GM23338 (cell line): ENCODE measurements at places on chromosomes 11 and 22. TPM values are rescaled to one million over a fixed set of nuclear protein-coding genes. Genes with fewer than 3 reads are reported as not detected.
A peak's percentile ranks its signal among the peaks of the same experiment; 100 is the strongest.

GRCh38 chr11:109996060-109996459 is 97.1 kb upstream of the ZC3H12C start:
- H3K27me3 ChIP-seq = no peaks in the 10 kb centered on the region
- no peak for DNase-seq
- H3K4me1 ChIP-seq = no peaks in the 10 kb centered on the region
- H3K27ac ChIP-seq = no peak overlapping the region
- no peaks in the 10 kb centered on the region for H3K36me3 ChIP-seq
- H3K4me3 ChIP-seq = no peak overlapping the region

GRCh38 chr11:67120881-67121710 is 2.0 kb downstream of the KDM2A start:
- peak overlapping the region; percentile 82 for H3K4me3 ChIP-seq
- H3K36me3 ChIP-seq = 0 out of 2 replicates have a peak, but pooled peaks cover 4% of the 10 kb centered on the region
- H3K27ac ChIP-seq = peak overlapping the region; percentile 22; the same call in 1 of the 2 replicates
- H3K27me3 ChIP-seq = peaks cover 10% of the 10 kb centered on the region
- DNase-seq = no peak
- H3K4me1 ChIP-seq = peaks cover 20% of the 10 kb centered on the region

DNA sequence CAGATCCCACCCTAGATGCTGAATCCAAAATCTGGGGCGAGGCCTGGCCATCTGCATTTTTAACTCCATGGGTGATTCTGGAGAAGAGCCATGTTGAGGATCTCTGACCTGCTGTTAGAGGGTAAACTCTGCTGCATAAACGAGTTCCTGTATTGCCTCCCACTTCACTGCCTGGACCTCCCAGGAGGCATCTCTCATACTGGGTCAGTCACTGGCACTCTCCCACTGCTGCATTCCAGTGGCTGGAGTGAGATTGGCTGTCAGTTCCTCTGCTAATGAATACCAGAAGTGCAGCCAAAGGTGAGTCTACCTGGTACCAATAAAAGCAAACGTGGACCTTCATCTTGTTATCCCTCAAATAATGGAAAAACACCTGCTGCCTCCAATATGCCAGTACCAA is 10.3 kb downstream of the POLDIP3 start:
- no peak overlapping the region for H3K27ac ChIP-seq
- no peak for DNase-seq
- H3K36me3 ChIP-seq = peaks cover 38% of the 10 kb centered on the region
- no peaks in the 10 kb centered on the region; the same call in 1 of the 2 replicates for H3K4me1 ChIP-seq
- H3K4me3 ChIP-seq = no peak overlapping the region

DNA sequence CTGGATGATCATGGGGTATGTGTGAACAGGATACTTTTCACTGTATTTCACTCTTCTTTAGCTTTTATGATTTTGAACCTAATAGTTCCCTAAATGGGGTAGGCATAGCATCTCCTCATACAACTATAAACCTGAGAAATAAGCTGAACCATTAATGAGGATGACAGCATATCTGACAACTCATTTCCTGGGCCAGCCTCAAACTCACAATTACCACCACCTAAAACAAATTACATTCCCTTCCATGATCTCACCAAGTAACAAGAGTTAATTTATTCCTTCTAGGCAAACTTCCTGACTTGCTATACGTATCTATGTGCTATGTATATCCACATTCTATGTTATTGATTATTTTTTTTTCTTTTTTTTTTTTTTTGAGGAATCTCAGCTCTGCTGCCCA is 23.0 kb downstream of the SIK3 start:
- peaks cover 28% of the 10 kb centered on the region for H3K4me1 ChIP-seq
- no peaks in the 10 kb centered on the region for H3K36me3 ChIP-seq
- H3K4me3 ChIP-seq = no peak overlapping the region
- no peak overlapping the region for H3K27ac ChIP-seq

DNA sequence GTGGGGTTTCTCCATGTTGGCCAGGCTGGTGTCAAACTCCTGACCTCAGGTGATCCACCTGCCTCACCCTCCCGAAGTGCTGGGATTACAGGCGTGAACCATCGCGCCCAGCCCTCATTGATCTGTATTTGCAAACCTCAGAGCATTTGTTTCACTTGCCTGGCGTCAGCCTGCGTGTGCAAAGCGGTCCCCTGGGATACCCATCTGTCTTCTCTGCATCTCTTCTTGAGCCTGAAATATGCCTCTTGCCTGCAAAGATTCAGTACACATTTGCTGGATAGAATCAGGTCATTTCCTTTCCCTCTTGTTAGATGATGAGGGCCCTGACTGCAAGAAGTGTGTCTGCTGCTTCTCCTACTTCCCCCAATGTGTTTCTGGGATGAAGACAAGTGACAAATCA is 1291.0 kb downstream of the TBC1D22A start:
- DNase-seq = no peak
- H3K27me3 ChIP-seq = no peaks in the 10 kb centered on the region
- no peaks in the 10 kb centered on the region for H3K36me3 ChIP-seq
- H3K27ac ChIP-seq = no peak overlapping the region
- H3K4me1 ChIP-seq = no peaks in the 10 kb centered on the region

- H3K27me3 ChIP-seq = no peaks in the 10 kb centered on the region
- H3K4me3 ChIP-seq = no peak overlapping the region
- H3K36me3 ChIP-seq = peaks cover 25% of the 10 kb centered on the region
- H3K4me1 ChIP-seq = no peaks in the 10 kb centered on the region
- H3K27ac ChIP-seq = no peak overlapping the region
Measured at GRCh38 chr22:21760640-21761039, 25.0 kb upstream of the YPEL1 start.

GRCh38 chr11:120698918-120699317 is 187.4 kb downstream of the GRIK4 start:
- H3K4me3 ChIP-seq = no peak overlapping the region
- H3K4me1 ChIP-seq = no peaks in the 10 kb centered on the region; the same call in 1 of the 2 replicates
- no peak for DNase-seq
- no peak overlapping the region for H3K27ac ChIP-seq
- no peaks in the 10 kb centered on the region for H3K36me3 ChIP-seq

DNA sequence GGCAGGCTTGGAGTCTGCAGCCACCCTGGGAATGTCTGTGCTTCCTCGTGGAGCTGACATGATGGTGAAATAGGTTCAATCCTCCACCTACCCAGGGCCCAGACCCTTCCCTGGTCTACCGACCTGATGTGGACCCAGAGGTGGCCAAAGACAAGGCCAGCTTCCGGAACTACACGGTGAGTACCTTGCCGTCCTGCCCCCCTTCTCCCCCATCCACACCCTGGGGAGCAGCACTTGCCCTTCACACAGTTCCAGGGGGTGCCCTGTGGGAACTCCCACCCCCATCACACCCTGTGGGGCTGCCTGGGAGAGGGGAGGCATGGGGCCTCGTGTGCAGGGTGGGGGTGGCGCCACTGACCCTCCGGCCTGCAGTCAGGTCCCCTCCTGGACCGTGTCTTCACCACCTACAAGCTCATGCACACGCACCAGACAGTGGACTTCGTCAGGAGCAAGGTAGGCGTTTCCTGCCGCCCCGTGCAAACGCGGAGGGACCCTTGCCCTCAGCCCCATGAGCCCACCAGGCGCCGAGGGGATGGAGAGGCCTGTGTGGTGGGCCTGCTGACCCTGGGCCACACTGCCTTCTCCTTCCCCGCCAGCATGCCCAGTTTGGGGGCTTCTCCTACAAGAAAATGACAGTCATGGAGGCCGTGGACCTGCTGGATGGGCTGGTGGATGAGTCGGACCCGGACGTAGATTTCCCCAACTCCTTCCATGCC is 789 bp downstream of the MIOX start:
- no peak for DNase-seq
- H3K4me1 ChIP-seq = no peaks in the 10 kb centered on the region
- H3K27me3 ChIP-seq = no peaks in the 10 kb centered on the region

DNA sequence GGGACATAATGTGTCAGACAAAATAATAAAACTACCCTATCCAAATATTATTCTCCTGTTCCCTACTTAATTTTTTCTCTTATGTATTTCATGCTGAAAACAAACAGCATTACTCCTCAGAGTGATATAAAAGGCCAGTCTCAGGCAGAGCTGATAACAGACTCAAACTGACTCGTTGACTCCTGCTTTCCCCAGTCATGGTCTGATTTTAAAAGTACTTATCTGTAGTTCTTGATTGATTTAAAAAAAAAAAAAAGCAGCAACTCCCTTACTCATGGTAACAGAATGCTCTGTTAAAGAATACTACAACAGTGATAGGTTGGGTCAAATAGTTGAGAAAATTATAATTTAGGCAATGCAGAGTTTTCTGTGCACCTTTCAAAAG is 90.3 kb upstream of the BARX2 start:
- peaks cover 3% of the 10 kb centered on the region; the same call in 1 of the 2 replicates for H3K27me3 ChIP-seq
- H3K4me3 ChIP-seq = no peak overlapping the region
- H3K27ac ChIP-seq = no peak overlapping the region
- no peaks in the 10 kb centered on the region for H3K36me3 ChIP-seq

DNA sequence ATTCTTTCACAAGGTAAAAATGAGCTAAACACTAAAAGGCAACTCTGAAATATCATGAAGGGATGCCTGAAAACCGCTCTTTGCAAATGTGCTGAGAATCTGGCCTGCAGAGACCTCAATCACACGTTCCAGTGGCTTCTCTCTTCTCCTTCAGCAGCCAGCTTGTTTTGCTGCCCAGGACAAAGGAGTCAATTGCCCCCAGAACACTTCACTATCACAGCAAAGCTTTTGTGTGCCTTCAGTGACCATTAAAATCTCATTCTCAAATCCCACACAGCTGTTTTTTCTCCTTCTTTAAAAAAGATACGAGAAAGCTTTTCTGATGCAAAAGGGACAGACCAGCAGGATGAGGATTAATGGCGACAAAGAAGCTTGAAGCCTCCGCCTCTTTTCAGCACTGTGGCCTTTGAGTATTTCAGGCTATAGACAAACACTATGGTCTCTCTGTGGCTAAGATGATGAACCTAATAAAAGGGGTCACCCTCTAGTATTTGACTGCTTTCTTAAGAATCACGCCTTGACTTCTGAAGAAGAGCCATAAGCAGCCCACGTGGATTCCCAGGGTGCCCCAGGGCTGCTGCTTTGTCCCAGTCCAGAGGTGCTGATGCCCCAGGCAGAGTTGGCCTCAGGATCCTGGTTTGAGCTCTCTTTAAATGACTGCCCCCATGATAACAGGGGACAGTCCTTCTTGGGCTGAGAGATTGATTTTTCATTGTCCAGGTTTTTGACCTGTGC is 33.4 kb upstream of the NRIP3 start:
- peaks cover 11% of the 10 kb centered on the region; the same call in 1 of the 2 replicates for H3K4me1 ChIP-seq
- no peak overlapping the region for H3K4me3 ChIP-seq
- no peak for DNase-seq
- no peaks in the 10 kb centered on the region for H3K36me3 ChIP-seq

DNA sequence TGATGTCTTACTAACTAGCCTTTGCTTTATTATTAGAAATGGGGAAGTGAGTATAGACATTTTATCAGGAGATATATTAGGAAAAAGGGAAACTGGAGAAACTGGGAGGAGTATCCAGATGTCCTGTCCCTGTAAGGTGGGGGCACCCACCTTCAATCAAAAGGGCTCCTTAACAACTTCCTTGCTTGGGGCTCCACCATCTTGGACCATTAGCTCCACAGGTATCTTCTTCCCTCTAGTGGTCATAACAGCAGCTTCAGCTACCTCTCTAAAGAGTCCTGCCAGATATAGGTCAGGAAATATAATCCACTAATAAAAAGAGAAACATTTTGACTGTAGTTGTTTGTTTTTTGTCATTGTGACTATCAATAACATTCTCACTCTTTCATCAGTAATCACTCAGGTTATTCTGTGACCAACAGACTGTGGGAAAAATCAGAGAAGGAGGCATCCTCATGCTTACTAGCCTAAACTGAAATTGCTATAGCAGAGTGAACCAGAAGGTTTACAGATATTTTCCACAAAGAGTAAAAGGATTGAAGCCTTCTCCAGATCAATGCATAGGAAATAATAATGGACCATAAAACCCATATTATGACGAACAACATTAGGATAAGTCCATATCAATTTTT is 10.4 kb downstream of the OR51B4 start:
- no peak overlapping the region for H3K27ac ChIP-seq
- no peaks in the 10 kb centered on the region for H3K36me3 ChIP-seq
- no peaks in the 10 kb centered on the region for H3K4me1 ChIP-seq
- no peak overlapping the region for H3K4me3 ChIP-seq
- peak; percentile 71 for DNase-seq

GRCh38 chr11:72685560-72686480 is 11.6 kb upstream of the PDE2A start:
- no peaks in the 10 kb centered on the region for H3K4me1 ChIP-seq
- H3K27ac ChIP-seq = no peak overlapping the region
- DNase-seq = no peak
- H3K36me3 ChIP-seq = no peaks in the 10 kb centered on the region; the same call in 1 of the 2 replicates
- no peak overlapping the region for H3K4me3 ChIP-seq

DNA sequence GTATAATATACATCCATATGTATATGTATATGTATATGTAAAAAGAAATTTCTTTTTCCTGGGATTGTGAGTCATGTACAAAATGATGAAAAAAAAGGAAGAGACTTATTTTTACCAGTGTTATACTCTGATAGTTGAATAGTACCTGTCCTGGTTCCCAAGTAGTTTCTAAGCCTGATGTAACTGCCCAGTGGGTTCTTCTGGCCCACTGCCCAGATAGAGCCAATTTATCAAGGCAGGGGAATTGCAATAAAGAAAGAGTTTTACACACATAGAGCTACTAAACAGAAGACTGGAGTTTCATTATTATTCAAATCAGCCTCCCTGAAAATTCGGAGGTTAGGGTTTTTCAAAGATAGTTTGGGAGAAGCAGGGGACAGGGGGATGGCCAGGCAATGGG is 29.1 kb upstream of the NARS2 start:
- 0 out of 2 replicates have a peak, but pooled peaks cover 3% of the 10 kb centered on the region for H3K4me1 ChIP-seq
- no peak overlapping the region for H3K4me3 ChIP-seq
- H3K27me3 ChIP-seq = no peaks in the 10 kb centered on the region
- H3K27ac ChIP-seq = no peak overlapping the region

DNA sequence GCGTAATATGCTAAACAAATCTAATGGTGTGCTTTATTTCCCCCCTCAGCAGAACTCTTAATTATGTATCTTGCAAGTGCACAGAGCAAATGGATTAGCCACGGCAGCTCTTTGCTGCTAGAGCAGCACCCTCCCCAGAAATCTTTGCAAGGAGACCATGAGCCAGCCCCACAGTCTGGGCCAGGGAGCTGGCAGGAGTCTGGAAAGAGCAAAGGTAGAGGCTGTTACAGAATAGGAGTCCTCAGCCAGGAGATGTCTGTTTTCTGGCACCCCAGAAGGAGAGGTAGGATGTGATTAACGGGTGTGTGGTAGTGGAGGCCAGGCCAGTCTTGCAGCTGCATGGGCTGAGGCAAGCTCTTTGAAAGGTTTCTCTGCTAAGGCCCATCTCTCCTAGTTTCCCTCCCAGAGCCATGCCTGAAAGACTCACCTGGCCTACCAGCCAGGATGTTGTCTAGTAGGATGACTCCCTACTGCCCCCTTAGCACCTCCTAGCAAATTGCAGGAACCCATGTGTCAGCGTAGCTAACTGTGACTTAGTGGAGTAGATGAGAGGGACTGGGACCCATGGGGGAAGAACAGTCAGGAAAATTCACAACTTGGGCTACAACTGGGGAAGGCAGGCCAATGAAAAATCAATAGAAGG is 557.2 kb downstream of the BUD13 start:
- DNase-seq = peak; percentile 88
- H3K36me3 ChIP-seq = no peaks in the 10 kb centered on the region
- H3K27ac ChIP-seq = no peak overlapping the region
- no peaks in the 10 kb centered on the region for H3K4me1 ChIP-seq
- no peaks in the 10 kb centered on the region for H3K27me3 ChIP-seq

The LRRC10B gene
- 0.35 and 0.47 TPM in 2 replicates for polyA plus RNA-seq

The PTGDR2 gene
- 0.57 and 0.73 TPM in 2 replicates for polyA plus RNA-seq

The TMX2 gene
- polyA plus RNA-seq = 56.0 and 59.2 TPM in 2 replicates

The C2CD3 gene
- polyA plus RNA-seq = 14.4 and 15.5 TPM in 2 replicates

The C11orf97 gene
- not detected in 2 replicates for polyA plus RNA-seq

The SEPTIN5 gene
- 4.3 and 5.6 TPM in 2 replicates for polyA plus RNA-seq

The MS4A8 gene
- polyA plus RNA-seq = not detected in 2 replicates

The CYP2R1 gene
- polyA plus RNA-seq = 11.1 and 11.8 TPM in 2 replicates

The DNHD1 gene
- 2.5 and 3.6 TPM in 2 replicates for polyA plus RNA-seq

The TIMP3 gene
- polyA plus RNA-seq = 3.5 and 4.3 TPM in 2 replicates

The CRYBB3 gene
- polyA plus RNA-seq = 0.52 TPM in 1 of 2 replicates, not detected in the other

The MRGPRX3 gene
- not detected in 2 replicates for polyA plus RNA-seq
